ENCODE measurements at places on chromosomes 12 and 14. TPM values are rescaled to one million over a fixed set of nuclear protein-coding genes. Genes with fewer than 3 reads are reported as not detected.

DNA sequence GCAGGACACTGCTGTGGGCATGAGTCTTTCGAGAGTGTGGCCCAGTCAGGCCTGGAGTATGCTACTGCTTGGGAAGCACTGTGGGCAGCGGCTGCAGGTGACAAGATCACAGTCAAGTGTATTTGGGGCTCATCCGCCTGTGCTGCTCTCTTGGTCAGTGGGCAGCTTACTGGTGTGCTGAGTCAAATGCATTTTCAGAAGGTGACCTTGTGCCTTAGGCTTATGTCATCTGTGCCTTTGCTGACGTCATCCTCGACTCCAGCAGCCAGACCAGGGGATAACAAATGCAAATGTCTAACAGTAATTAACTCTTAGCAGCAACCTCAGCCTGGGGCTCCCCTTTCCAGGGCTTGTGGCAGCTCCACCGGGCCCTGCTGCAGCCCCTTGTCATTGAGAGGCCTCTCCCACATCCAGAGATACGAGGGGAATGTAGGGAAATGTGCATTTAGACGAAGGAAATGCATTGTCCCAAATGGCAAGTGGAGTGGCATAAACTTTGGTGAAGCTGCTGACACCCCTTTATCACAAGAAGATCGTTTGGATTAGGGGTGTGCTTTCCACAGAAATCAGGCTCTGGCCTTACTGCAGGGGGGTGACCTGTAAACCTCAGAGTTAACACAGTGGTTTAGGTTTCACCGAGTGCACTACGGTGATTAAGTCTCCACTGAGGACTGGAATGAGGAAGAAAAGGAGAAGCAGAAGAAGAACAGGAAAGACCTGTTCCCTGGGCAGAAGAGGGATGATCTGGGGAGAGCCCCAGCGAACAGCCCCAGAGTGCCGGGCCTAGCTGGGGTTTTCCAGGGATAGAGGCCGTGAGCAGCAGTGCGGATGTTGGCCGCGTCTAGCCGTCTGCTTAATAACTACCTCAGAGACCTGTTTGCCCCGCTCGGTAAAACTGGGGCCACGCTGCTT lies 39.7 kb downstream of the PSMA6 start:
- no peak for DNase-seq

DNA sequence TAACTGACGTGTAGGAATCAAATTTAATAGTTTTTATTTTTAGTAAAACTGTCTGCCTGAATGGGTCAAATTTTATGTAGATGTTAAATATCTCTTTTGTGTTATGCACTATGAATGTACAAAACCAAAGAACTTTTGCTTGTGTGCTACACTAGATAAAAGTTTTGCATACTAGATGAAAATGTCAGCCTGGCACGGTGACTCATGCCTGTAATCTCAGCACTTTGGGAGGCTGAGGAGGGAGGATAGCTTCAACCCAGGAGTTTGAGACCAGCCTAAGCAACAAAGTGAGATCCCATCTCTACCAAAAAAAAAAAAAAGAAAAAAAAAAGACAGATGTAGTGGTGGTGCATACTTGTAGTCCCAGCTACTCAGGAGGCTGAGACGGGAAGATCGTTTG lies 11.1 kb downstream of the AEBP2 start:
- no peak for DNase-seq

DNA sequence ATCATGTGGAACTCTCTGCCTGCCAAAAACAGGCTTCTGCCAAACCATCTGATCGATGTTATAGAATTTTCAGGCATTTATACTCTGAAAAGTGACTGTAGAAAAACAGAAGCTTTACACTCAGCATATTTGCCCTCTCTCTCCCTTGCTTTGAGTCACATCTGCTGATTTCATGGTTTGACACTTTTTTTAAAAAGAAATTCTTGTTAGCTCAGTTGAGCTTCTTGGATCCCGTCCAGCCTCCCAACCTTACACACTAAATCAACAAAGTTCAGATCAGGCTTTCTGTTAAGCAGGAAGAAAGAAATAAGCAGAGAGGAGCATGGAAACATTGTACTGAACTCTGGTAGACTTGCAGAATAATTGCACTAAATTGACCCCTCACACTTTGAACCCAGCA lies 193.6 kb upstream of the SEL1L start:
- DNase-seq: no peak

DNA sequence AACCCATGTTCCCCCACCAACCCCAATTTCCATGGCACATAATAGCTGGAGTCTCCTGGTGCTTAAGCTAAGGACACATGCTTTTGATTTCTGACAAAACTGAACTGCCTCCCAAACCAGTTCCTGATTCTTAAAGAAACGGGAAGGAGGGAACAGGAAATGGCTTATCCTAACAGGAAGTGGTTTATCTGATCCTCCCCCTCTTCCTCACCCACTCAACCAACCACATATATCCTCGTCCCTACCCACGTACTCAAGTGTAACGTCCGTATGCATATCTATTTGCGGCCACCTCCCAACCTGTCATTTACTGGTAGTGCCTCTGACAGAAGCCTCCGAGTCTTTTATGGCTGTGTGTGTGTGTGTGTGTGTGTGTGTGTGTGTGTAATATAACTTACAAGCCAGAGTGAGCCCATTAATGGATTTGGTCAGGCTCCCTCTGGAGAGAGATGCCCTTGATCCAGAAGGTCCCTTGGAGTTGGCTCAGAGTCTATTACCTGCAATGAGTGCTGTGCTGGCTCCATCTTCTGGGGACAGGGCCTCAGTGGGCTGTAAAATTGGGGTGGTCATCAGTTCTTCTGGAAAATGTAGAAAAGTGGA lies 7.7 kb downstream of the DAZAP2 start:
- no peak for DNase-seq

- DNase-seq: no peak
Measured at GRCh38 chr12:20376984-20377383, 8.6 kb downstream of the PDE3A start.

- peak; percentile 50 for DNase-seq
Measured at GRCh38 chr14:75906680-75907280, 75.0 kb downstream of the TGFB3 start.

- no peak for DNase-seq
Measured at GRCh38 chr14:83470959-83471695, 1937.5 kb upstream of the SEL1L start.

Gene OR2AP1
- total RNA-seq: not detected

DNA sequence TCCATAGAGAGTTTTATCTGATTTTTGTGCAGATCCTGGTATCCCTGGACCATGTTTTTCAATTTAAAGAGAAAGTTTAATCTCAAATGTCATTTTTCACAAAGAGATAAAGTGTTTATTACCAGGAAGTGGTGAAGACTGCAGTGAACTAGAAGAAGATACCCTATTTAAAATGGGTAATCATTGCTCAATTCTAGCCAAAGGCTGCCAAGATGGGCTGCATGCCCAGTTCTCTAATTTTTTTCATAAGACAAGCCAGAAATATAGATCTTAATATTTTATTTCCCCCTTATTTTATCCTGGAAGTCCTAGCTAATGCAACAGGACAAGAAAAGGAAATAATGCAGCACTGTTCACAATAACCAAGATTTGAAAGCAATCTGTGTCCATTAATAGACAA lies 343.5 kb downstream of the PCNX1 start:
- DNase-seq: no peak

GRCh38 chr12:131129839-131130238 lies 176.1 kb downstream of the ADGRD1 start:
- no peak for DNase-seq

DNA sequence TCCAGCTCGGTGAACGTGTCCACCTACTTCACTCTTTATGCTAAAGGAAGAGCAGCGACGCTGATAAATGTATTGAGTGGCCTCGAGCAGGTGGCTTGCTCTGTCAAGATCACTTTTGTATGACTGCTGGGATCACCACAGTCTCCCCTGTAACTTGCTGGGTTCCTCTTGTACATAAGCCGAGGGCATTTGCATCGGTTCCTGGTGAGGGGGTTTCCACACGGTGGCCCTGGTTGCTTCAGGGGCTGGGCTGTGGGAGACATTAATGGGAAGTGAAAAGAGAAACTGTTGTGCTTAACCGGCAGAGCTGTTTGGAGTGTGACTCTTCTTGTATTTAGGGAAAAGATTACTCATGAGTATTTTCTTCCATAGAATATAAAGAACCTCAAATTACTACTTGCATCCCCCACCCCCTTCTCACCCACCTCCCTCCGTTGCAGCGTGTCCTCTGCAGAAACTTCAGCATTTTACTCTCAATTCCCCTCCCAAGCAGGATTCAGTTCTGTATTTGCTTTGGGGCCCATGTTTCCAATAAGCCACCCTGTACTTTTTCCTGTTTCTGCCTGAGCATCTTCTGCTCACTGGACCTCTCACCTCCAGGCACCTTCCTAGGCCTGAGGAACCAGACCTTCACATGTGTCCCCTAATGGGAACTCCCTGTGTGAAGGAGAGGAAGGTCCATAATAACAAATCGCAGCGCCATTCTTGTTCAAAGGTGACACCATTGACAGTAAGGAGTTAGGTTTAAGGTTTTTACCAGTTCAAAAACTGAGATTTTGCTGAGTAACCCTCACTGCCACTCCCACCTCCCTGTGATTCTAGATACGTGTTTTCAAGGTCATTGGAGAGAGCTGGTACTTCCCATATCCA lies 187.0 kb downstream of the ETV6 start:
- peak; percentile 50 for DNase-seq

- no peak for DNase-seq
Measured at GRCh38 chr14:100888789-100889315, 14.7 kb downstream of the RTL1 start.

Gene LRTM2
- not detected for total RNA-seq

GRCh38 chr12:97944576-97944975 lies 482.0 kb downstream of the RMST start:
- no peak for DNase-seq

GRCh38 chr14:97634751-97635150 lies 837.6 kb downstream of the VRK1 start:
- DNase-seq: no peak

DNA sequence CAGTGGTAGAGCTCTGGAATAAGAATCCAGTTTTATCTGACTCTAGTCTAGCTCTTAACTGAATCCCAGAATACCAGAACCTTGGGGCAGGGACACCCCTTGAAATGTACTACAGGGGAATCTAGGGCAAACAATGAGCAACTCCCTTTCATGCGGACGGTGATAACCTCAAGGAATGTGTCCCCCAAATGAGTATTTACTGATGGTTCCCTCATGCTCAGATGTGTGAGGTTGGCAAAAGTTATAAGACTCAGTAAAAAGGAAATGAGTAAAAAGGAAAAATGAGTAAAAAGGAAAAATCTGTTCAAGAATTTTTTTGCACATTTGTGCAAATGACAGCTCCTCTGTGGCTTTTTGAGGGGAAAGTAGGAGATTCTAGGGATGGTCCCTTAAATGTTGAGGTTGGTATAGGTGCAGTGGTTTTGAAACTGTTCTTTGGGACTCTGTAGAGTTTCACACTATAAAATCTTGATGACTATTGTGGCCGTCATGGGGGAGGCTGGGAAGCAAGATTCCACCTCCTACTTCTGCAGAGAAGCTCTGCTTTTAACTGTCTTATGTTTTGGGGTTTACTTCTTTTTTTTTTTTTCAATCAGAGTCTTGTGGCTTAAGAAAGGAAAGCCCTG lies 58.6 kb downstream of the NRXN3 start:
- DNase-seq: no peak

Gene IAPP
- total RNA-seq: not detected

DNA sequence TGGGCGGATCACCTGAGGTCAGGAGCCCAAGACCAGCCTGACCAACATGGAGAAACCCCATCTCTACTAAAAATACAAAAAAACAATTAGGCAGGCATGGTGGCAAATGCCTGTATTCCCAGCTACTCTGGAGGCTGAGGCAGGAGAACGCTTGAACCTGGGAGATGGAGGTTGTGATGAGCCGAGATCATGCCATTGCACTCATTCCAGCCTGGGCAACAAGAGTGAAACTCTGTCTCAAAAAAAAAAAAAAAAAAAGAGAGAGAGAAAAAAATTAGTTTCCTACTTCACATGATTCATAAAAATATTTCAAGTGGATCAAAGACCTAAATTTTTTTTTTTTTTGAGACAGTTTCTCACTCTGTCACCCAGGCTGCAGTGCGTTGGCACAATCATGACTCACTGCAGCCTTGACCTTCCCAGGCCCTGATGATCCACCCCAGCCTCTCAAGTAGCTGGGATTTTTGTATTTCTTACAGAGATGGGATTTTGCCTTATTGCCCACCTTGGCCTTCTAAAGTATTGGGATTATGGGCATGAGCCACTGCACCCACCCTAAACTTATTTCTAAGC lies 24.9 kb downstream of the FCF1 start:
- no peak for DNase-seq
